ENCODE measurements at places on chromosomes 3 and 15. TPM values are rescaled to one million over a fixed set of nuclear protein-coding genes. Genes with fewer than 3 reads are reported as not detected.

The KNL1 gene
- total RNA-seq, result 18.4 TPM

The STXBP5L gene
- 2.0 TPM for total RNA-seq

The CAMK2N2 gene
- total RNA-seq, result 0.77 TPM

The B3GALNT1 gene
- total RNA-seq, result 0.67 TPM

The ALDH1A2 gene
- total RNA-seq, result 0.18 TPM

The ACP3 gene
- 0.26 TPM for total RNA-seq

The SGO1 gene
- total RNA-seq, result 13.6 TPM

The RLBP1 gene
- 37.2 TPM for total RNA-seq

The SNX22 gene
- 3.7 TPM for total RNA-seq

Measured in SK-MEL-5 (cell line).